Common myeloid progenitor, CD34-positive (primary cell): ENCODE measurements at places on chromosomes 5 and 9.

DNA sequence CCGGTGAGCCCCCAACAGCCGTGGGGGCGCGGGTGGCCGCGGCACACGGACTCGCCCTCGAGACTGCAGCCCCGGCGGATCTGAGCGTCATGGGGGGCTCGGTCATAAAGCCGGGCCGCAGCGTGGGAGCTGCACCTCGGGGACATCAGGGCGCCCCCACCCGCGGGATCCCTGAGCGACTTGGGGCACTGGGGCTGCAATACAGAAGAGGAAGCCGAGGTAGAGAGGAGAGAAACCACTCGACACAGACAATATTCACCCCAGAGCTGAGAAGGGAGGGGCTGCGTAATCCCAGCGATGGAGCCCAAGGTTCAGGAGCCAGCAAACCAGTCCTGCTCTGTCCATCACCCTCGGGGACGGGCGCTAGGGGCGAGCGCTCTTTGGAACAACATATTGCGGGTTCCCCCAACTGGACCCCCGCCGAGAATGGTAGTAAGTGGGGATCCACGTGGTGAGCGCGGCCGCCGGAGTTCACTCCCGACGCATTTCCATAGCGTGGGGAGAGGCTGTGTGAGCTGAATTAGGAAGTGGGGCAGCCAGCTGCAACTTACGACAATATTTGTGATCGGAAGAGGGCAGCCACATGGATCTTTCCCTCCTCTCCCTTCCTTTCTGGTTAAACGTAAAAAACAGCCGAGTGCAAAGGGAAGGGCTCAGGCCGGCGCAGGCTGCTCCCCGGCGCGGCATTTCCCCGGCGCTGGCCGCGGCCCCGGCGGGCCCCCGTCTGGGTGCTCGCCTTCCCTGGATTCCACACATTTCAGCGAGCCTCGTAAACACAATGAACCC lies 9.9 kb downstream of the PTCH1 start:
- H3K4me3 ChIP-seq, result peak overlapping the region; percentile 69
- H3K27ac ChIP-seq, result no peak overlapping the region
- peaks cover 7% of the 10 kb centered on the region for H3K4me1 ChIP-seq

DNA sequence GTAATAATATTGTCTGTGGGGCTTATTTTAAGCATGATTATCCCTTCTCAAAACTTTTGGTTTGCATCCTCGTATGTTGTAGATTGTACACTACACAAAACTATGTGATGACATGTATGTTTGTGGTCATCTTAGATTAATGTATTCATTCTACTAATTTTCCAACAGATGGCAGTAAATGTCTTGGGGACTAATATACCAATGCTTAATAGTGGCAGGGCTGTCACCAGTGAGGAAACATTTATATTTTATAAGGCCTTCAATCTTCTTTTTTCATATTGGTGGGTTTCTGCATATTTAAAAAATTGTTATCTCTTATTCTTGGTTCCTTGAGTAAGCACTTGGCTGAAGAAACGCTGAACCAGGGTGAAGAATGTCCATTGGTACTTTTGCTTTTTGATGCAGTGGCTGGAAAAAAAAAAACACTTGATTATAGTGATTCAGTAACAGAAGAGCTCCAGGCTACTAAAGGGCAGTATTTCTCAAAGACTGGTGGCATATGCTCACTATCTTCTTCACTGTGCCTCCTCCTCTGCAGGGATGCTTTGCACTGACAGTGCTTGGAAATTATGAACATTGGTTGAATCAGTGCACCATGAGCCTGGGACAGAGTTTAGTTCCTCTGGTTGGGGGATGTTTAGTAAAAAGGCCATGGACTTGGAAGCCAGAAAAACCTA lies 530.3 kb downstream of the RASEF start:
- H3K36me3 ChIP-seq, result no peaks in the 10 kb centered on the region
- H3K27ac ChIP-seq, result no peak overlapping the region
- H3K4me3 ChIP-seq, result no peak overlapping the region
- no peaks in the 10 kb centered on the region for H3K27me3 ChIP-seq
- H3K4me1 ChIP-seq, result no peaks in the 10 kb centered on the region
- DNase-seq, result peak; percentile 40

DNA sequence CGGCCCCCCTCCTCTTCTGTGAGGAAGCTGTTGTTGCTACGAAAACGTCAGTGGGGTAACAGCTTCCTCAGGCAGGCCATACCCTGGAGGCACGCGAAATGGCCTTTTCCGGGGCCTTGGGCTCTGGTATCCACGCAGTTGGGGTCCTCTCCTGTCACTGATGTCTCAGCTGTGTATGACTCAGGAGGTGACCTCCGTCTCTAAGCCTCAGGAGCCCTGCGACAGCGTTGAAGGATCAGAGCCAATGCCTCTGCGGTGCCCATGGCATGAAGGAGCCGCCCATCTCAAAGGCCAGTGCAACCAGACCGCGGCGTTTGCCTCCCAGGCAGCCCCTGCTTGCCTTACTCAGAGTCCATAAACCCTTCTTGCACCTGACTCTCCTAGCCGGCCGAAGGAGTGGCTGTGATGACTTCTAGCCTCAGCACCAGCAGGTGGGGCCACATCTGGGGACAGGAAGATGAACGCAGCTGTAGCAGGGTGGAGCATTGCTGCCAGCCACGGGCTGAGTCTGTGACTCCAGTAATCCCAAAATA lies 1.0 kb upstream of the MXD3 start:
- H3K4me3 ChIP-seq, result no peak overlapping the region
- H3K27me3 ChIP-seq, result no peaks in the 10 kb centered on the region
- DNase-seq, result no peak
- peak overlapping the region; percentile 52 for H3K27ac ChIP-seq

- H3K27me3 ChIP-seq, result no peaks in the 10 kb centered on the region
- H3K4me1 ChIP-seq, result no peaks in the 10 kb centered on the region
- no peak overlapping the region for H3K4me3 ChIP-seq
- no peaks in the 10 kb centered on the region for H3K36me3 ChIP-seq
- no peak for DNase-seq
Measured at GRCh38 chr9:83198371-83198770, 135.4 kb upstream of the RASEF start.

DNA sequence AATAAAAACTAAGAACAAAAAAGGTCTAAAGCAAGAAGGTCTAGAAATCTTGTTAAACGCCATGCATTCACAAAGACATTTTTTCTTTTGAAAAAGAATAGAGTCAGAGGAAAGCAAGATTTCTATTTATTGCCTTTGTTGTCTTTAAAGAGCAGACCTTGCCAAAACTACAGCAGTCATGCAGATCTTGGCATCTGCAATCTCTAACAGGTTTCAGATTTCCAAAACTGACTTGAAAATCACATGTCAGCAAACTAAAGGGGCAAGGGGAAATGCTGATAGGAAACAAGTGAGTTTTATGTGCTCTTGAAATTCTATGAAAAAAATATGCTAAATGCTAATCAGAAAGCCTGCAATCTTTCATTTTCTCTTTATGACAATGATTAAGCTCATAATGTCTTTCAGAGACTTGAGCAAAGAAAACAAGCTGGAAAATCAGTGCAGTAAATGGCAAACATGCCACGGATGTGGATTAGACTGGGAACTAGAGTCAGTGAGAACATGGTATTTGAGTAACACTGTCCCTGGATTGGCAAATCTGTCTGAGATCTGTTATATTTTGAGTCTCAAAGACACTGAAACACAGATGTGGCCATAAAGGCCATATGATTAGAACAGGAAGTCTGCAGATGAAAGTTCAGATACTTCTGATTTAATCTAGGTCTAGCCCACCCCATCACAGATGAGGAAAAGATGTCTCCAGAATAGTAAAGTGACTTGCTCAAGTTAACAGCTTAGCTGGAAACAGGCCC lies 361.4 kb upstream of the RPS23 start:
- H3K27ac ChIP-seq, result no peak overlapping the region
- DNase-seq, result no peak
- H3K4me1 ChIP-seq, result no peaks in the 10 kb centered on the region
- no peaks in the 10 kb centered on the region for H3K27me3 ChIP-seq
- no peak overlapping the region for H3K4me3 ChIP-seq

GRCh38 chr5:84384604-84385575 lies at the start of gene EDIL3:
Gene EDIL3 (minus strand): TSS chr5:84384880. CDS start chr5:84384374, 506 bp downstream.
- H3K4me1 ChIP-seq, result peaks cover 35% of the 10 kb centered on the region
- H3K4me3 ChIP-seq, result peak within 1 kb of the TSS; percentile 32
- no peaks in the 10 kb centered on the region for H3K36me3 ChIP-seq
- H3K27me3 ChIP-seq, result peaks cover 66% of the 10 kb centered on the region

DNA sequence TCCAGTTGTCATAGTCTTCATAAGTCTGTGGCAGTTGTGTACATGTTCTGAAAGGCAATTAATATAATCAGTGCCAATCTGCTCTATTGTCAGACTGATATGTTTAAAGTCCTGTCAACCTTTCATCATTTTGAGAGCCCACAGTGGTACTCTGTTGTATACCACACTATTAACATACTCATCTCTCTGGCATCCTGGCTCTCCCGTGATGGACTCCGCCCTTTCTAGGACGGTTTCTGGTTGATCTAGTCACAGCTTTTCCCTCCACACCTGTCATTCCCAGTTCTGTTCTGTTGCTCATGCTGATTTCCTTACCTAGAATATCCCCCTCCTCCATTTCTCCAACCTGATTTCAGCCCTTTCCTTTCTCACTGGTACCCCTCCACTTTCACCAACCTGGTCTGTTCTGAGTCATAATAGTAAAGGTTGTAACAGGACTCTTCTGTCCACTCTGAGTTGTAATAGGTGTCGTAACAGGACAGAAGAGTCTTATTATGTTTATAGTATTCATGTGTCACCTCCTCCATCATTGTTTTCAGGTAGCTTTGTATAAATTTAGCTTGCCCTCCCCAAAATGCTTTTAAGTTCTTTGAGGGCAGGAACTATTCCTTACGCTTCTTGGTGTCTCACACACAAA lies 4.1 kb downstream of the PTCD2 start:
- H3K4me1 ChIP-seq, result peaks cover 12% of the 10 kb centered on the region
- H3K4me3 ChIP-seq, result no peak overlapping the region
- H3K36me3 ChIP-seq, result peaks cover 48% of the 10 kb centered on the region
- no peak for DNase-seq

DNA sequence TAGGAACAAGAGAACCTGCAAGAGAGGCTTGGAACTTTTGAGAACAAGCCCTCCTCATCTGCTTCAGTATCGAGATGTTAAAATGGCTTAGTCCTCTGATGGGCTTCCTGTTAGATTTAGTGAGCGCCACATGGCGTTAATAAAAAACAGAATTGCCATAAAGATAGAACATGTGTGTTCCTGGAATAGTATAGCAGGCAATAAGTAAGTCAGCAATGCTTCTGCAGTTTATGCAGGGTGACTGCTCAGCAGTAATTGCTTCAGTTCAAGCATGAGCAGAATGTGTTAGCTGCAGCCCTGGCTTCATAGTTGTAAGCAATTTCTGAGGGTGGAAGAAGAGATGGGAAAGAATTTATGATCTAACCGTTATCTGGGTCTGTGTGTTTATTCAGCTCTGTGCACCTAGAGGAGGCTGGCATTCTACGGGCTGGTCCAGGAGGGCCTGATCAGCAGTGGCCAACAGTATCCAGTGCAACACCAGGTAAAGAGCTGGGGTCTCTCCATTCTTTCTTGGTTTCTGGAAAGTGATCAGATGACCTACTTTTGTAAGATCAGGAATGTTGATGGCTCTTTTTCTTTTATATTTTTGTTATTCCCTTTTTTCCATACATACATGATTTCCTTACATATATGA lies 15.9 kb downstream of the PCDHAC2 start:
- no peaks in the 10 kb centered on the region for H3K27me3 ChIP-seq
- H3K27ac ChIP-seq, result no peak overlapping the region
- no peak overlapping the region for H3K4me3 ChIP-seq
- no peak for DNase-seq

GRCh38 chr5:175461370-175461769 lies 17.0 kb upstream of the SFXN1 start:
- H3K4me1 ChIP-seq, result no peaks in the 10 kb centered on the region
- DNase-seq, result no peak
- no peak overlapping the region for H3K27ac ChIP-seq
- H3K27me3 ChIP-seq, result peaks cover 18% of the 10 kb centered on the region
- H3K4me3 ChIP-seq, result no peak overlapping the region

DNA sequence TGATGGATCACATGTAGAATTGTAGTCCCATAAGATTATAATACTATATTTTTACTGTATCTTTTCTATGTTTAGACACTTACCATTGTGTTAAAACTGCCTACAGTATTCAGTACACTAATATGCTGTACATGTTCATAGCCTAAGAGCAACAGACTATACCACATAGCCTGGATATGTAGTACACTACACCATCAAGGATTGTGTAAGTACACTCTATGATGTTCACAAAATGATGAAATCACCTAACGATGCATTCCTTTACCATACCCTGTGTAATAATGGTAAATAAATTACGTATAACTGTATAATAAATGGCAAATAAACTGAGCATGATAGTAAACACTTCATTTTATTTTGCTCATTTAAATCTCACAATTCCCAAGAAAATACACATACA lies 60.3 kb downstream of the RICTOR start:
- H3K36me3 ChIP-seq, result peaks cover 36% of the 10 kb centered on the region
- no peak overlapping the region for H3K4me3 ChIP-seq
- H3K27me3 ChIP-seq, result no peaks in the 10 kb centered on the region
- no peak for DNase-seq
- no peak overlapping the region for H3K27ac ChIP-seq
